ENCODE measurements at places on chromosomes 6 and 20. TPM values are rescaled to one million over a fixed set of nuclear protein-coding genes. Genes with fewer than 3 reads are reported as not detected.

TGM3 gene
- not detected for total RNA-seq

LRRC73 gene
- 0.42 TPM for total RNA-seq

GRCh38 chr6:87180105-87180728, 24.9 kb downstream of the ZNF292 start:
- DNase-seq = no peak

- no peak for DNase-seq
These were observed 23.8 kb downstream of the PHACTR2 start for GRCh38 chr6:143701349-143702234.

ZSCAN31 gene
- 2.3 TPM for total RNA-seq

SLCO4A1 gene
- total RNA-seq = 53.5 TPM

DNA sequence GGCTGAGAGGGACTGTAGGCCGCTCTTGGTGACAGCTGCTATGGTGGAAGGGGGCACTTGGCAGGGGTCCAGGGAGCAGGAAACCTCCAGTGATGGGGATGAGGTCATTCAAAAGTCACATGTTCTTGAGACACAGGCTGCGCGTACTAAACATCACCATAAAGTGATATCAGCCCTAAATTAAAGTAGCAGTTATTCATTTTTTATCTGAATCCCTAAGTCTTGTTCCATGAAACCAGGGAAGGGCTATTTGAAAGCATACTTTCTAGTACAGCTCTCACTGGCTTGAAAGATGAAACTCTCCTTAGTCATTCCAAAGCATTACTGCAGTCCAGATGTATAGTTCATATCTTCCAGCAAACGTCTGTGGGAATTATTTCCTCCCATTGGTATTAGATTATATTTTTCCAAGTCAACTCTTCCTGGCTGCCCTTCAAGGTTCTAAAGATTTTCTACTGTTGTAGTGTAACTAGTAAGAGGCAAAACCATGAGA, 373.1 kb downstream of the CD109 start:
- no peak for DNase-seq

GSTA2 gene
- 0.32 TPM for total RNA-seq

GRCh38 chr6:443621-444159, 52.1 kb downstream of the IRF4 start:
- no peak for DNase-seq

Data from SK-MEL-5 (cell line).